Activated CD8-positive, alpha-beta memory T cell treated with anti-CD3 and anti-CD28 coated beads, Interleukin-2, amount 50 U/mL, for 4 hours (primary cell): ENCODE measurements at places on chromosomes 12 and 14.

GRCh38 chr14:89458713-89459420 lies 41.8 kb upstream of the FOXN3 start:
- no peak for DNase-seq

DNA sequence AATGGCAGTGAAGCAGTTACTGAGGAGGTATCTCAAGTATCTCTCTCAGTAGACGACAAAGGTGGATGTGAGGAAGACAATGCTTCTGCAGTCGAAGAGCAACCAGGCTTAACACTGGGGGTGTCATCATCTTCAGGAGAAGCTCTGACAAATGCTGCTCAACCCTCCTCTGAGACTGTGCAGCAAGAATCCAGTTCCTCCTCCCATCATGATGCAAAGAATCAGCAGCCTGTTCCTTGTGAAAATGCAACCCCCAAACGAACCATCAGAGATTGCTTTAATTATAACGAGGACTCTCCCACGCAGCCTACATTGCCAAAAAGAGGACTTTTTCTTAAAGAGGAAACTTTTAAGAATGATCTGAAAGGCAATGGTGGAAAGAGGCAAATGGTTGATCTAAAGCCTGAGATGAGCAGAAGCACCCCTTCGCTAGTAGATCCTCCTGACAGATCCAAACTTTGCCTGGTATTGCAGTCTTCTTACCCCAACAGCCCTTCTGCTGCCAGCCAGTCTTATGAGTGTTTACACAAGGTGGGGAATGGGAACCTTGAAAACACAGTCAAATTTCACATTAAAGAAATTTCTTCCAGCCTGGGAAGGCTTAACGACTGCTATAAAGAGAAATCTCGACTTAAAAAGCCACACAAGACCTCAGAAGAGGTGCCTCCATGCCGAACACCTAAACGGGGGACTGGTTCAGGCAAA lies 216.6 kb downstream of the AKAP6 start:
- no peak for DNase-seq

GRCh38 chr14:51424041-51424440 lies 184.0 kb downstream of the TMX1 start:
- no peak for DNase-seq

- no peak for DNase-seq
These were observed 48.3 kb upstream of the ZFP36L1 start for GRCh38 chr14:68841016-68841809.

DNA sequence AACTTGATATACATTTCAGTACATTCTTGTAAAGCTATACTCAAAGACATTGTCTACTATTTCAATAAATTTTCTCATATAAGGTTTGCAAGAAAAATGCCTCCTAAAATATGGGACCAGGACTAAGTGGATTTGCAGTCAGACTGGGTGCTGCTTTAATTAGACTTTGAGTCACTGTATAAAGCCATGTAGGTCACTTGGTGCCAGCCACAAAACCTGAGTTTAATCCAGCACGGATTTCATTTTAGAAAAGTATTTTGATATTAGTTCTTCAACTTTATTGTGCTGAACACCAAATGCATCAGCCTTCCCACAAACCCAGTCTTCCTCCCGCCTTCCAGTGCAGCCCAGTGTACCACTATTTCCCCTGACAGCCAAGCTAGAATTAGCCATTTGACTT lies 9.9 kb upstream of the NID2 start:
- no peak for DNase-seq

- no peak for DNase-seq
These were observed 64.3 kb downstream of the KDM2B start for GRCh38 chr12:121516437-121517011.

GRCh38 chr14:23063601-23064000 lies 6.3 kb upstream of the CDH24 start:
- no peak for DNase-seq

- no peak for DNase-seq
These were observed 948.9 kb upstream of the FLRT2 start for GRCh38 chr14:84581041-84581440.

- DNase-seq: no peak
These were observed 114.5 kb downstream of the RAD51B start for GRCh38 chr14:67934087-67934486.

DNA sequence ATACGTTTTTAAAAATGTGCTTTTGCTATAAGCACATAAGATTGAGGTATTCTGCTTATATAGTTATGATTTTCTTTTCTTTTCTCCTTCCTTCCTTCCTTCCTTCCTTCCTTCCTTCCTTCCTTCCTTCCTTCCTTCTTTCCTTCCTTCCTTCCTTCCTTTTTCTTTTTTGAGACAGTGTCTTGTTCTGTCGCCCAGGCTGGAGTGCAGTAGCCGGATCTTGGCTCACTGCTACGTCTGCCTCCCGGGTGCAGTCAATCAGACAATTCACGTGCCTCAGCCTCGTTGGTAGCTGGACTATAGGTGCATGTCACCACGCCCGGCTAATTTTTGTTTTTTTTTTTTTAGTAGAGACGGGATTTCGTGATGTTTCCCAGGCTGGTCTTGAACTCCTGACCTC lies 5.8 kb downstream of the CFAP54 start:
- DNase-seq: no peak

- DNase-seq: no peak
These were observed 28.6 kb downstream of the AACS start for GRCh38 chr12:125093681-125094330.

- DNase-seq: no peak
These were observed 584 bp upstream of the RFX4 start for GRCh38 chr12:106582249-106582591.

DNA sequence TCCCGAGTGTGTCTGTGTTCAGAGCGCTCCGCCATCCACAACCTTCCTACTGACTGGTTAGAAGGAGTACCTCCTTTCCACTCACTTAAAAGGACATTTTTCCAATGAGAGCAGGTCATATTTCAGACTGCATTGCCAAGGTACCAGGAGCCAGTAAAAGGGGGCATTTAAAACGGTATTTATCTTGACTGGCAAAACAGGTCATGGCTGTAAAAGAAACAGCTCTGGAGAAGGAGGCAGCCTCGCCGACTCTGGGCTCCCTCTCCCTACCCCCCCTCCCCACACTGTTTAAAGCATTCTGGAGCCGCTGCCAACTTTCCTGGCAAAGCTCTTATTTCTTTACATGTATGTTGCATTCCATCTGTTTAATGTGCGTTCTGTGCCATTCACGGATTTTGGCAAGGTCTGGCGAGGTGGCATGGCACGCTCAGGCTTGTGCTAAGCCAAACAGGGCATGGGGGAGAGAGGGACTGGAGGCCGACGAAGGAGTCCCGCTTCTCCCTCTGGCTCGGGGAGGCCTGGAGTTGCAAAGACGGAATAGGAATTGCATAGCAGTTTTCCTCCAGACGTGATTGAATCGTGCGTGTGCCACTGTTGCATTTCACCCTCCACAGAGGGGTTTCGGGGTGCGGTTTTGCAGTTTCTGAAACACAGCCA lies 41.2 kb upstream of the MED13L start:
- no peak for DNase-seq
